ENCODE measurements at places on chromosomes 6 and 20. TPM values are rescaled to one million over a fixed set of nuclear protein-coding genes. Genes with fewer than 3 reads are reported as not detected.

DNA sequence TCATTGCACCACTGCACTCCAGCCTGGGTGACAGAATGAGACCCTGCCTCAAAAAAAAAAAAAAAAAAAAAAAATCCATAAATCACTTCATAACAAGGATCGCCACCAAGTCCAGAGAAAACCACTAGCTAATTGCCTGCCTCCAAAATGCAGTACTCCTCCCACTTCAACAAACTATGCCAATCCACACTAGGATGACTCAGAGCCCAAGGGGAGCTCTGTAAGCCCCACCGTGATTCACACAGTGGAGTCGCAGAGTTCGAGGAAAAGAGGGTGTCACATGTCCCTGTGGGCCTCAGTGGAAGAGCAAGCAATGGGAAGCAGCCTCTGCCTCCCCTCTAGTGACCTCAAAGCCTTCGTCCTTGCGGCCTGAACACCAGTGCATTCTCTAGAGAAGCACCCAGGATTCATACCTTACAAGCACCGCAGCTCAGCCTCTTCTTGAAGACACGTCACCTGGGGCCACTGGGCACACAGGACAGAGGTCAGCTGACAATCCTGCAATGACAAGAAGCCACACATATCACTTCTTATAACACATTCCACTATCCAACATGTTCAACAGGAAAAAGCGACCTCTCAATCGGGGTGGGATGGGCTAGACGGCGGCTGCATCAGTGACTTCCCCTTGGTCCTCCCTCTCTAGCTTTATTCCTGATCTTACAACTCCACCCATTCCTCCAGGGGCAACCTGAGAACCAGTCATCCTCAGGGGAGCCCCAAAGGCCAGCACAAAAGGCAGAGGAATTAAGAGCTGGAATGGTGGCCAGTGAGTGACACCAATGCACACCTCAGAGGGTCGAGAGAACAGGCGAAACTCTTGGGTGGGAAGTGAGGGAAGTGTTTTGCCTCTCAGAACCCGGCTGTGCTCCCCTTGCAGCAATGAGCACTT lies 8.9 kb downstream of the SNHG17 start:
- H3K27ac ChIP-seq = peak overlapping the region; percentile 43
- peaks cover 74% of the 10 kb centered on the region for H3K36me3 ChIP-seq
- H3K4me1 ChIP-seq = peaks cover 58% of the 10 kb centered on the region
- peak; percentile 22 for DNase-seq
- H3K27me3 ChIP-seq = no peaks in the 10 kb centered on the region

GRCh38 chr20:50301712-50302111 lies 111.1 kb downstream of the CEBPB start:
- no peak overlapping the region for H3K27ac ChIP-seq
- H3K36me3 ChIP-seq = no peaks in the 10 kb centered on the region
- H3K4me1 ChIP-seq = peaks cover 13% of the 10 kb centered on the region
- no peak for DNase-seq
- H3K4me3 ChIP-seq = no peak overlapping the region

DNA sequence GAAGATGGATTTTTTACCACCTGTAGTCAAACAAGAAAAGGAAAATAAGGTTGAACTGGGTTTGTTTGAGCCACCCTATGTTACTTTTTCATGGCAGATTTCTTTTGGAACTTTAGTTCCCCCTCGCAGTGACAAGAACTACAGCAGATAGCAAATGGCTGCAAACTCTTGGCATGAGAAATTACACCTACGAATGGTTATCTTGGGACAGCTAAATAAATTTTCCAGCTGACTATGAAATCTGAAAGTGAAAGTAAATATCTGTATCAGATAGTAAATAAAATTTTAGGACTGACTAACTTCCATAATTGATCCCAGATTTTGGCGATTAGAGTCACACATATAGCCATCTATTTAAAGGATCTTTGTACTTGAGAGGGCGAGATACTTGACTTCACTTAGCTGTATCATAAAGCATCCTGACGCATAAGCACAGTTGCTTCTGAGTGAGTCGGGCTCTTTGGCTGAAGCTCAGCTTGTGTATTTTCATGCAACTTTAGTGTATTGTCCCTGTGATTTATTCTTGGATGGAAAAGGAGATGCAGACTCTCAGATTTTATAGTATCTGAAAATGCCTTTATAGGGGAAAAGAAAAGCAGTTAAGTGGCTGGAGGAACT lies 125.3 kb upstream of the B3GAT2 start:
- no peak for DNase-seq
- H3K27me3 ChIP-seq = no peaks in the 10 kb centered on the region
- H3K4me3 ChIP-seq = no peak overlapping the region
- no peaks in the 10 kb centered on the region for H3K4me1 ChIP-seq

DNA sequence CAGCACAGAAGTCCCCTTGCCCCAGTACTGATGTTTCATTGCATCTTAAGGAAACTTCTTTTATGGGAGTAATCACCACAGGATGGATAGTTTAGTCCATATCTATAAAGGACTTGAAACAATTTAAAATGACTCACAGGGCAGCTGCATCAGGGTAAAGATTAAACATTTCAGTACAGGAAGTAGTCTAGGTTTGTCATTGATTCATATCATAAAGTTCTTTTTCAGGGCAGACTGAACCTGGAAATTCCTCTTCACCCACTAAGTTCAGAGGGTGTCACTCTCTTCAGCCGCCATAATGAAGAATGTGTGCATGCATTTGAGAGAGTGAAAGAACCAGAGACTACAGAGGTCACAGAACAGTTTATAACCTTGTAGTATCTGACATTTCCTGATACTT lies 296.3 kb upstream of the JAG1 start:
- H3K27ac ChIP-seq = no peak overlapping the region
- H3K27me3 ChIP-seq = no peaks in the 10 kb centered on the region
- no peak for DNase-seq
- H3K36me3 ChIP-seq = no peaks in the 10 kb centered on the region

GRCh38 chr20:32278199-32278643 lies 770 bp downstream of the KIF3B start:
- peak; percentile 49 for DNase-seq
- peaks cover 35% of the 10 kb centered on the region for H3K36me3 ChIP-seq
- H3K4me3 ChIP-seq = peak overlapping the region; percentile 89
- H3K27ac ChIP-seq = peak overlapping the region; percentile 89
- peaks cover 48% of the 10 kb centered on the region for H3K4me1 ChIP-seq
- H3K27me3 ChIP-seq = no peaks in the 10 kb centered on the region

The FAM217A gene
- total RNA-seq = not detected

The ENPP5 gene
- 0.24 TPM for total RNA-seq

Measured in activated naive CD4-positive, alpha-beta T cell treated with anti-CD3 and anti-CD28 coated beads for 36 hours (primary cell).